ENCODE measurements at places on chromosomes 1 and 21.

GRCh38 chr1:12501661-12502060, 116.3 kb downstream of the DHRS3 start:
- DNase-seq: peak; percentile 79

DNA sequence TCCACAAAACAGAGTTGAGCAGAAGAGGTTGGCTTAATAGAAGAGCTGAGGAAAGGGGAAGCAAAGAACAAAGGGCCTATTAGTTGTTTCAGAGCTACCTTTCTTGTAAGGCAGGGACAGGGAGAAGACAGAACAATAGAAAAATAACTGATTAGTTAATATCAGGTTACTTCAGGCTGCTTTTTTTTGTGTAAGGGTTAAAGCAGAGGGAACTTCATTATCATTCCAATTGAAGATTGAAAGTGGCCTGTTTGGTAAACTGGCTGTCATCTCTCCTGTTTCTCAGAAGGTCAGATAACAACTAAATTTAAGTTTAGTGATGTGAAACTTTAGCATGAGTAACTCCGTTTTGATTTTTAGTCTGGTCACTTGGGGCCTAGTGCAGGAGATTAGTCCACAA, 22.3 kb downstream of the CDC42 start:
- no peak for DNase-seq

DNA sequence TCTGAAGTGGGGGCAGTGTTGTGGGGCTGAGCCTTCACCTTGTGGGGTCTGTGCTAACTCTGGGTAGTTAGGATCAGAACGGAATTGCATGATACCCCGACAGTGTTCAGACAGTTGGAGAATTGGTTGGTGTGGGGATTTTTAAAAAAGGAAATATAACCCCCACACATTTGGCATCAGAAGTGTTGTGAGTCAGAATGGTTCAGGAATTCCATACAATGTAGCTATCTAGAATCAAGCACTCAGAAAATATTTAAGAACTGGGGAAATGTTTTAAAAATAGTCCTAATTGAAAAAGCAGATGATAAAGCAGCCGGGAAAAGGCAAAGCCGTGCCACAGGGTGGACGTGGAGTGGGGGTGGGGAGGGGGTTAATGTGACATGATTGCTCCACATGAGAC, 6.5 kb upstream of the S100A7 start:
- DNase-seq: peak; percentile 5

DNA sequence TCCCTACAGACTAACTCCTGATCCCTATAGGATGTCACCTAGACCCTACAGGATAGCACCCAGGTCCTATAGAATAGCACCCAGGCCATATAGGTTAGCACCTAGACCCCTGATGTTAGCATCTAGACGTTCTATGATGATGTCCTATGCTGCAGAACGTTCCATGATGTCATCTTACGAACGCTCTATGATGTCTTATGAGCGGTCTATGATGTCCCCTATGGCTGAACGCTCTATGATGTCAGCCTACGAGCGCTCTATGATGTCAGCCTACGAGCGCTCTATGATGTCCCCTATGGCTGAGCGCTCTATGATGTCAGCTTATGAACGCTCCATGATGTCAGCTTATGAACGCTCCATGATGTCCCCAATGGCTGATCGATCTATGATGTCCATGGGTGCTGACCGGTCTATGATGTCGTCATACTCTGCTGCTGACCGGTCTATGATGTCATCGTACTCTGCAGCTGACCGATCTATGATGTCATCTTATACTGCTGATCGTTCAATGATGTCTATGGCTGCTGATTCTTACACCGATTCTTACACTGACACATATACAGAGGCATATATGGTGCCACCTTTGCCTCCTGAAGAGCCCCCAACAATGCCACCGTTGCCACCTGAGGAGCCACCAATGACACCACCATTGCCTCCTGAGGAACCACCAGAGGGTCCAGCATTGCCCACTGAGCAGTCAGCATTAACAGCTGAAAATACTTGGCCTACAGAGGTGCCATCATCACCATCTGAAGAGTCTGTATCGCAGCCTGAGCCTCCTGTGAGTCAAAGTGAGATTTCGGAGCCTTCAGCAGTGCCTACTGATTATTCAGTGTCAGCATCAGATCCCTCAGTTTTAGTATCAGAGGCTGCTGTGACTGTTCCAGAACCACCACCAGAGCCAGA, 9.5 kb downstream of the SON start:
- DNase-seq: no peak

- DNase-seq: no peak
These were observed 95.3 kb downstream of the CASZ1 start for GRCh38 chr1:10701145-10701544.

- DNase-seq: no peak
These were observed 82.1 kb downstream of the FOXD2 start for GRCh38 chr1:47519971-47520370.

DNA sequence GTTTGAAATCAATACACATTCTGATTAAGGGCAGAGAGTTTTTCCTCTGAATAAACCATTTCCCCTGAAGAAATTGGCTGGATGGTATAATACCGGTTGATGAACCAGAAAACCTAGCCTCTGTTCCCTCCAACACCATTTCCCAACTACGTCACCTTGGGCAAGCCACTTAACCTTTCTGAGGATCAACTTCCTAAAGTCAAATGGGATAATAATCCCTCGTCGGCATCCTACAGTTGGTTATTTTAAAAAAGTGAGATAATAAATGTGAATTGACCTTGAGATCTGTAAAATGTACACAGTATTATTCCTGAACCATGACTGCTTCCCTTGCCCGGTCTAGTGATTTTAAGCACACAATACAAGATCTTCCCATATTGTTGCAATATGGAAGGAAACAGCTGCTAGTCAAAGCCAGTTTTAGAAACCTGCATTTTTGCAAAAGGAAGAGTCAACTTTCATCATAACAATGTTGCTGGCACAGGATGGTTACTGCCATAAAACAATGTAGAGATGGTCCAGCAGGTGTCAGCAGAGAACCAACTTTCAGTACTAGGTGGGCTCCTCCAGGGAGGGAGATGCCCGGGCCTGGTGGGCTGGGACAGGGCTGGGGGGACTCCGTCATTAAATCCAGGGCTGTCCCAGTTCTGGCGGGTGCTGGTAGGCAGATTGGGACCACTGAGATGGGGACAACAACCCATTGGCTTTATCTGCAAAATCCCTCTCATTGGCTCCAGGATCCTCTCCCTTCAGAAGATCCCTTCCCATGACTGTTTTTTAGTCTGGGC, 5.2 kb upstream of the HLX start:
- peak; percentile 56 for DNase-seq

DNA sequence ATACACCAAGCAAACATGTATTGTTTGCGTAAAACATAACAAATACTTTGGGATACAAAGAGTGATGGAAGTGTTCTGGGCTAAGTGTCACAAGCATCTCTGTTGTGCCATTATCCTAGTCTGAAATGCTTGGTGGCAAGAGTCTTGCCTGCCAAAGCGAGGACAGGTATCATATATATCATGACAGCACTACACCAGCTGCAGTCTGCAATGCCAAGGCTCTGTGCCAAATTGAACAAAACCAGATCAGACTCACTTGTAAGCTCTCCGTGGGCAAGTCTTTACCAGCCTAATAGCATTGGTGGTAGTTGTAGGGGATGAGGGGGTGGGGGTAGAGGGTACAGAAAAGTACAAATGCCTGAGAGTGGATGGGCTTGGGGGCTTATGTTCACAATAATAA, 119.2 kb downstream of the RWDD3 start:
- DNase-seq: no peak

DNA sequence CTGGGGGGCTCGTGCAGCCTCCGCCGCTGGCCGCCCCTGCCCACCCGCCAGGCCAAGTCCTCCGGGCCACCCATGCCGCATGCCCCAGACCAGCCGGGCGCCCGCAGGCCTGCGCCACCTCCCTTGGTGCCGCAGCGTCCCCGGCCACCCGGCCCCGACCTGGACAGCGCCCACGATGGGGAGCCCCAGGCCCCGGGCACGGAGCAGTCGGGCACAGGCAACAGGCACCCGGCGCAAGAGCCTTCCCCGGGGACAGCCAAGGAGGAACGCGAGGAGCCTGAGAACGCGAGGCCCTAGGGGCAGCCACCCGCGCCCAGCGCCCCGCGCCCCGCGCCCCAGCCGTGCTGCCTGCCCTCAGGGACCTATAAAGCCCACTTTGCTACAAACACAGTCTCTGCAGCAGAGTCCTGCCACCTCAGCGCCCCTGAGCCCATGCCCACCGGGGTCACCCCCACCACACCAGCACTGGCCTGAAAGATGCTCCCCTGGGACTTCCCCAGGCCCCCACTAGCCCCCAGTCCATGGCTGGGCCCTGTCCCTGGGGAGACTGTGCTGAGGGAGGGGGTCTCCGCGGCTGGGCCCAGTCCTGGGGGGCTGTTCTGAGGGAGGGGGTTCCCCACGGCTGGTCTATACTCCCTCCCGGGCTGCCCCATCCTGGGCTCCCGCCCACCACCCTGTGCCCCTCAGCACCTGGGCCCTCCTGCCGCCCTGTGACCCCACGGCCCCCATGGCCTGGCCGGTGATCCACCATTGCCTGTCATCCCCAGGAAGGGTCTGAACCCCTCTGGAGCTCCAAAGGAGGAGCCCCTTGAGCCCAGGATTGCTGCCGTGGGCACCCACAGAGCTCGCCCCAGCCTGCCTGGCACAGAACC, 8.6 kb downstream of the TNFRSF18 start:
- DNase-seq: no peak

- DNase-seq: no peak
These were observed 57.5 kb upstream of the ABCG1 start for GRCh38 chr21:42161401-42161955.

DNA sequence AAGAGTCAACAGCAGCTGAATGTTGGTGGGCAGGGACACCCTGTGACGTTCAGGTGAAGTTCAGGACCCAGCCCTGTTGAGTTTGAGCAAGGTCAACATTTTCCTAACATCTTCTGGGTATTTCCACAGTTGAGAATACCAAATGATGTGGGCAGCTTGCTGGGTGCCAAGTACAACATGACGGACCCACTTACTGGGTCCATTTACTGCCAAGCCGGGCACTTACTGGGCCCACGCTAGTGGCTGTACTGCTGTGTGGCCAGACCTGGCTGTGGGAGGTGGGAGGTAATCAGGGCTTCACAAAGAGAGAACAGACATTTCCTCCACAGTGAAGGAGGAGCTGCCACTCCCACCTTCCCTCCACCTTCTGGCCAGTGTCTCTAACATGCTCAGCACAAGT, 99.2 kb downstream of the PSMG1 start:
- no peak for DNase-seq

DNA sequence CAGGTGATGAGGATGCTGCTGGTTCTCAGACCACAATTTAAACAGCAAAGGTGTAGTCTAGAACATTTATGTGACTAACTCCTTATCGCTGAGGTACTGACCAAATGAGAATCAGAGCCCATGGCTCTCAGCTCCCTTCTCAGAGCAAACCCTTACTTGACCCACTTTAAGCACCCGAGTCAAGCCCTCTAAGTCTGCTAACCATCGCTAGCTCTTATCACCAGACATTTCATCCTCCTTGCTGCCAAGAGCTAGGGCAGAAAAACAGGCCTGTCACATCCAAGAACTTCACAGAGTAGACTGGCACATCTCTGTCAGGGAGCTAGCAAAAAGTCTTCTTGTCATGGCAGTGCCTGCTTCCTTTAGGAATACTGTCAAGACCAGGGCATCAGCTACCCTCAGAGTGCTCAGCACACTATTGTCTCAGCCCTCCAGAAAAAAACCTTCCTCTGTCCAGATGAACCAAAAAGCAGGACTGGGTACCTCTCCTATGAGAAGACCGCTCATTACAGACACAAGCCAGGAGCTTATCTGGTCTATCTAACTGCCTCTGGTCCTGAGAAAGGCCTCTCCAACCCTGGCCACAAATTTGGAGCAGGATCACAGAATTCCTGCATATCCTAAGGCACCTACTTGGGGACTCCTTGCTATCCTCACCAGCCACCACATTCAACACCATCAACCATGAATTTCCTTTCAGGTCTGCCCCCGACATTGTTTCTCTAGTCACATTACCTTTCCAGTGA, 26.2 kb downstream of the ERI3 start:
- no peak for DNase-seq

GRCh38 chr1:60571811-60572210, 498.2 kb upstream of the C1orf87 start:
- peak; percentile 3 for DNase-seq

GRCh38 chr1:227780101-227781044, 35.1 kb upstream of the PRSS38 start:
- no peak for DNase-seq

DNA sequence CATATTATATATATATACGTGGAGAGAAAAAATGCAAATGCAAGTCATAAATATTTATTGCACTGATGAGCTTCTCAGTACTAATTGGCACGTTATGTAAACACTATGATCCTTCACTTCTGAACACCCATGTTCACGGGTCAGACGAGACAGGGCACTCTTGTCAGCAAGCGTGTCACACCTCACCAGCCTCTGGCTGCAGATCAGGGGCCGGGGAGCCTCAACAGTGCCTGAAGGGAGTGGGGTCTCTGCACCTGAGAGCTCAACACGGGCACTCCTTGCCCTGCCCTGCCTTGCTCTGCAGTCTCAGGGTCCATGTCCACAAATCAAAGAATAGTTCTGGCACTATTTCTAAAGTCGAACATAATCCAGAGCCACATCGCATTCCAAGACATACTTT, 409 bp upstream of the HIVEP3 start:
- no peak for DNase-seq

DNA sequence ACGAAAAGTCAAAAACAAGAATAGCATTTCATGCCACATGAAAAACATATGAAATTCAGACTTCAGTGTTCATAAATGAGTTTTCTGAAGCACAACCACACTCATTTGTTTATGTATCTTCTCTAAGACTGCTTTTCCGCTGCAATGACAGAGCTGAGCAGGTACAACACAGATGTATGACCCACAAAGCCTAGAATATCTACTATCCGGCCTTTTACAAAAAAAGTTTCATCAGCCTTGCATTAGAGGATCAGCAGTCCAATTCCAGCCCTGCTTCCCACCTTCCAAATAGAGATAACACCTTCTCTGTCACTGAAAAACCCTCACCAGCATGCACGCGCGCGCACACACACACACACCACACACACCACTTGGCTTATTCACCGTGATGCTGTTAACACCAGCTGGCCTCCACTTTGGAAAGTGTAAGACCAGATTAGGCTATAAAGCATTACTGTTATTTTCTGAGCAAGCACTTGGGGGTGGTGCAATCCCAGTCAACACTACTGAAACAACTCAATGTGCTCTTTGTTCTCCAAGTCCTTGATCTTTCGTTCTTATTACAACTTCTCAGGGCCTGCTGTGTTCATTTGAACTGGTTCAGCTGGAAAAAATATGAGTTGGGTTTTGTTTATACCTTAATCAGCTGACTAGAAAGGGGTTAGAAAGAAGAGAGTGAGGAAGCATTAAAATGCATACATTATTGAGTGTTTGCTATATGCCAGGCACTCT, 90.0 kb downstream of the GLUL start:
- DNase-seq: peak; percentile 50

GRCh38 chr1:108199201-108199691, 897 bp downstream of the SLC25A24 start:
- DNase-seq: peak; percentile 42

- DNase-seq: no peak
These were observed 19.6 kb downstream of the BACE2 start for GRCh38 chr21:41187537-41188025.

- DNase-seq: no peak
These were observed 7.7 kb downstream of the MROH7 start for GRCh38 chr1:54649130-54649898.

GRCh38 chr1:242425232-242425631, 99.3 kb downstream of the PLD5 start:
- DNase-seq: no peak
